ENCODE measurements at places on chromosomes 16 and 17.

GRCh38 chr16:12489357-12489990, 314.2 kb downstream of the CPPED1 start:
- DNase-seq: no peak

- DNase-seq: no peak
Measured at GRCh38 chr17:40535924-40536294, 29.4 kb downstream of the CCR7 start.

GRCh38 chr17:64385187-64386083, 5.2 kb downstream of the PECAM1 start:
- no peak for DNase-seq

DNA sequence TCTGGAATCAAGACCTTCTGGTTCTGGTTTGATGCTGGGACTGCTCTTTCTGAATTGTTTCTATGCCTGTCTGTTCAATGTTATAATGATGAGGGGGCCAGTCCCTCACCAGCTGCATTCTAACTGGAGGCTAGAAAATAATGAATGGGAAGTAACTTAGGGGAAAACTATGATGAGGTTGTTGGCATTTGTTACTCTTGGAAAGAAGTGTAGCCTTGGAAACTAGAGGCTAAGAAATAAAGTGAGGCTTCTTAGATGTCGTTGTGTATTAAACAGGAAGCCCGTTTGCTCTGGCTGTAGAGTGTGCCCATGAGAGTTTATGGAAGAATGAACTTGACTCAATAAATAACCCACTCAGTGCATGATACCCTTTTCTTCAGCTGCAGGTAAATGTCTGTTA, 140.8 kb downstream of the PRKCA start:
- DNase-seq: no peak

DNA sequence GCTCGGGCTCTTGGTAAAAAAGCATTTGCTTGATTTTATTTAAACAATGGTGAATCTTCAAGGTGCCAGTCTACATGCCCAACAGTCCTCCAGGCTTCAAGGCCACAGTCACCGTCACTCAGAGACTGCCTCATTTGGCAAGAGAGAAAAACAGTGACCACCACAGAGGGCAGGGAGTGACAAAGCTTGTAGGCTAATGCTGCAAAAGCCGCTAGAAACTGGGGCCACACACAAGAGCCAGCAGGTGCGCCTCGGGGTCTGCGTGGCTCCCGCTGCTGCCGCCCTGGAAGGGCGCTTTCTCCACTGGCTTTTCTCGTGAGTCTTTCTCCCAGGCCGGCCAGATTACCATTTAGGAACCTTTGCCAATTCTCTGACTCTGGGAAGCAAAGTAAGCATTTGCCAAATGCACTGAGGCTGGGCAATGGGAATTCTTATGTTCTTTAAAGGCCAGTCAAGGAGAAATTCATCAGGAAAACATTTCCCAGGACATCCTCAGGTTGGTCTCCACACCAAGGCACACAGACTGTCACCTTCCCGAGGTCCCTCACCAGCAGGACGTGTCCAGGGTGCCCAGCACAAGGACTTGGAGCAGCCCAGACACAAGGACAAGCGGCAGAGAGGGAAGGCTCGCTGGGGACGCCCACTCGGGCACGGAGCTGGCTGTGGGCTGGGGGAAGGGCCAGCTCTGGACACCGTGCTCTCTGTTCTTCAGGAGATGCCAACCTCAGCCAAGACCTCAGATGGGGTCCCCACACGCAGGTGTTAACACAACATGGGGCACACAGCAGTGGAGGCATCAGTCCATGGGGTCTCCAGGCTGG, 12.5 kb upstream of the C16orf95 start:
- DNase-seq: no peak

DNA sequence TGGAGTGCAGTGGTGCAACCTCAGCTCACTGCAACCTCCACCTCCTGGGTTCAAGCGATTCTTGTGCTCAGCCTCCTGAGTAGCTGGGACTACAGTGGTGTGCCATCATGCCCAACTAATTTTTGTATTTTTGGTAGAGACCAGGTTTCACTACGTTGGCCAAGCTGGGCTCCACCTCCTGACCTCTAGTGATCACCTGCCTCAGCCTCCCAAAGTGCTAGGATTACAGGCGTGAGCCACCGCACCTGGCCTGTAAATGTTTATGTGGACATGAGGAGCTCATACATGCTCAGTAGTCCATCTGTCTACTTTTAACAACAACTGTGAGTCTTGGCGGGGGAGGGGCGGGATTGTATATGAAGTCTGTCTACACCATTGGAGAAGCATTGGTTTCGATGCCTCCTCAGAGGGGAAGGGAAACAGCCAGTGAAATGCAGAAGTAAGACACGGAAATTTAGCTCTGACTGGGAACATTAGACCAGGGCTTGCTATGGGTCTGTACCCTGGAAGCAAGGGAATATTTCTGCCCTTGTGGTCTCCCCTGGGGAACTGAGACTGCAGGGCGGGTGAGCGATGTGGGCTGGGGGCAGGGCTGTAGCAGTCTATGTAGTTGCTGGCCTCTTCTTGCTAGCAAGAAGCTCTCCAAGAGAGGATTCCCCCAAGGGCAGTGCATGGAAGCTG, 9.3 kb downstream of the NUBP1 start:
- no peak for DNase-seq

DNA sequence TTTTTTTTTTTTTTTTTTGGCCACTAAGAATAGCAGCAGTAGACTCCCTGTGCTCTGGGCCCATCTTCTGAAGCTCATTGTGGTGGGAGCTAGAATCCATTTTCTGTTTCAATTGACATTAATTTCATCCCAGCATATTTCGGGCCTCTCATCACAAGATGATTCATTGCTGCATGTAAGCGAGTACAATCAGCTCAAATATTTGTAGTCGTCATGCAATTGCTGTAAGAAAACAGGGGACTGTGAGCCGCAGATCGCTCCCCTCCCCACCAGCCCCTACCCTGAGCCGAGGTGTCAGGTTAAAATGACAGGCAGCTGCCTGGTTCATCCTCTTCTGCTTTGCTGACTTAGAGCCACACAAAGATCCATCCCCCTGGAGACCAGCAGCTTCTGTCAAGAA, 358.8 kb upstream of the CDH5 start:
- DNase-seq: no peak

GRCh38 chr17:50993544-50993943, 127.1 kb downstream of the SPAG9 start:
- DNase-seq: no peak

- DNase-seq: peak; percentile 53
Measured at GRCh38 chr17:82257473-82257872, 16.0 kb downstream of the CSNK1D start.

DNA sequence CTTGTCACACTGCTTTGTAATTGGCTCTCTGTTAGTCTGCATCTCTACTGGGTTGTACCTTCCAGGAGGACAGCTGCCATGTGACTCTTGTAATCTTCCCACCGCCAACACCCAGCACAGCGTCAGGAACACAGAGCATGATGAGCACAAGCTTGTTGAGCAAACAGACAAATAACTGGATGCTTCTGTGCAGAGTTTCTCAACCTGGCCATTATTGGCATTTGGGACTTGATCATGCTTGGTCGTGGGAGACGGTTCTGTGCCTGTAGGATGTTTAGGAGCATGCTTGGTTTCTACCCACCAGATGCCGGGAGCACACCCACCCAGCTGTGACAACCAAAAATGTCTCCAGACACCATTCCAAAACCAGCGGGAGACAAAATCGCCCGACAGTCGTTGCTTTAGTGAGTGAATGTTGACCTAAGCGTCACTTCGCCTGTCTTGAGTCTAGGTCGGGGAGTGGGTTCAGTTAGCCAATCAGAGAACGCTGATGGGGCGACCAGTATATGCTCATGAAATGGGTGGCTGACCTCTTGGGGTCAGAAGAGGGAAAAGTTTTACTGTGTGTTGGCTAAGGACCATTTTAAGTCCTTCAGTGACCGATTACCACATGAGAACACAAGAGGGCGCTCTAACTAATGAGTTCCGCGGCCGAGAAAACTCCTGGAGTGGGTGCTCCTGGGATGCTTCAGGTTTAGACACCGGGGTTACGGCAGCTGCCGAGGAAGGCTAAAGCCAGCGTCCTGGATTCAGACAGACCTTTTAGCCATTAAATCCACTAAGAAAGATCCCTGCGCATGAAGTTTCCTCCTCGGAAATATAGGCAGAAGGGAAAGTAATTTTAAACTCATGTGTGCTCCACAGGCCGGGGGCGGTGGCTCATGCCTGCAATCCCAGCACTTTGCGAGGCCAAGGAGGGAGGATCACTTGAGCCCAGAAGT, 57.8 kb upstream of the TEX2 start:
- peak; percentile 85 for DNase-seq

DNA sequence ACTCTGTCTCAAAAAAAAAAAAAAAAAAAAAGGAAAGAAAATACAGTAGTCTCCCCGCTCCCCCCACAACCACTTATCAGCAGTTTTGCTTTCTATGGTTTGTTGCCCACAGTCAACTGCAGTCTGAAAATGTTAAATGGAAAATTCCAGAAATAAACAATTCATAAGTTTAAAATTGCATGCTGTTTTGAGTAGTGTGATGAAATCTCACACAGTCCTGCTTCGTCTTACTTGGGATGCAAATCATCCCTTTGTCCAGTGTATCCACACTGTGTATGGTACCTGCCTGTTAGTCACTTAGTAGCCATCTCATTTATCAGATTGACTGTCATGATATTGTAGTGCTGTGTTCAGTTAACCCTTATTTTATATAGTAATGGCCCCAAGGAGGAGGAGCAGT, 41.5 kb downstream of the NF1 start:
- DNase-seq: no peak

All from T47D (cell line).